Activated CD8-positive, alpha-beta memory T cell treated with anti-CD3 and anti-CD28 coated beads for 48 hours (primary cell): ENCODE measurements at places on chromosomes 12 and 14.

DNA sequence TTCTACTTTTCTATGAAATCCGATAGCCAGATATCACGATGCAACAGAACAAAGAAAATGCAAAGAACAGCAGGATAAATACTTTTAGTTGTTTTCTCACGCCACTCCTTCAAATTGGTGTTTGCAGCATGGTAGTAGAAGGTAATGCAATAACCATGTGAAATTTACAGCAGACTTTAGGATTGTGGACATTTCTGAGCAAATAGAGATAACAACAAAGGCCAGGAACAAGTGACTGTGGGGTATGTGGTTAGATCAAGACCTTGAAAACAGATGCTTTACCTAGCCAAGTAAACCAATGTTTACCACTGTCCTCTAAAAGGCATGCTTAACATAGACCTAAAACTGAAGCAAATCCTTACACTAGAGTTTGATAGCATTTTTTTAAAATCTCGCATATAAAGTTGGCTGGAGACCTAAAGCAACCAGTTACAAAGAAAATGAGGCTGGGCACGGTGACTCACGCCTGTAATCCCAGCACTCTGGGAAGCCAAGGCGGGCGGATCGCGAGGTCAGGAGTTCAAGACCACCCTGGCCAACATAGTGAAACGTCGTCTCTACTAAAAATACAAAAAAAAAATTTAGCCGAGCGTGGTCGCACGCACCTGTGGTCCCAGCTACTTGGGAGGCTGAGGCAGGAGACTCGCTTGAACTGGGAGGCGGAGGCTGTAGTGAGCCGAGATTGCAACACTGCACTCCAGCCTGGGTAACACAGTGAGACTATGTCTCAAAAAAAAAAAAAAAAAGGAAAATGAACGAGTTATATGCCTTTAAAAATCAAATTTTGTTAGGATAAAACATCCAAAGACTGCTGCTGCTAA lies 123.2 kb upstream of the FOXN3 start:
- DNase-seq, result no peak

DNA sequence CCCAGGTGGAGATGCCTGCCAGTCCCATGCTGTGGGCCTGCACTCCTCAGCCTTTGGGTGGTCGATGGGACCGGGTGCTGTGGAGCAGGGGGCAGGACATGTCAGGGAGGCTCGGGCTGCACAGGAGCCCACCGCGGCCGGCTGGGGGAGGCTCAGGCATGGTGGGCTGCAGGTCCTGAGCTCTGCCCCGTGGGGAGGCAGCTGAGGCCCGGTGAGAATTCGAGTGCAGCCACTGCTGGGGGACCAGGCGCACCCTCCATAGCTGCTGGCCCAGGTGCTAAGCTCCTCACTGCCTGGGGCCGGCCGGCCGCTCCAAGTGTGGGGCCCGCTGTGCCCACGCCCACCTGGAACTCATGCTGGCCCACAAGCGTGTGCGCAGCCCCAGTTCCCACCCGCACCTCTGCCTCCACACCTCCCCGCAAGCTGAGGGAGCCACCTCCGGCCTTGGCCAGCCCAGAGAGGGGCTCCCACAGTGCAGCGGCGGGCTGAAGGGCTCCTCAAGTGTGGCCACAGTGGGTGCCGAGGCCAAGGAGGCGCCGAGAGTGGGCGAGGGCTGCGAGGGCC lies 49.6 kb downstream of the DACT1 start:
- DNase-seq, result no peak

GRCh38 chr12:92665496-92665895 lies 37.3 kb upstream of the PLEKHG7 start:
- DNase-seq, result no peak

GRCh38 chr12:114817571-114818425 lies 133.8 kb upstream of the TBX3 start:
- DNase-seq, result no peak

- DNase-seq, result no peak
Observed at GRCh38 chr12:17235996-17236395, 630.0 kb upstream of the LMO3 start.

DNA sequence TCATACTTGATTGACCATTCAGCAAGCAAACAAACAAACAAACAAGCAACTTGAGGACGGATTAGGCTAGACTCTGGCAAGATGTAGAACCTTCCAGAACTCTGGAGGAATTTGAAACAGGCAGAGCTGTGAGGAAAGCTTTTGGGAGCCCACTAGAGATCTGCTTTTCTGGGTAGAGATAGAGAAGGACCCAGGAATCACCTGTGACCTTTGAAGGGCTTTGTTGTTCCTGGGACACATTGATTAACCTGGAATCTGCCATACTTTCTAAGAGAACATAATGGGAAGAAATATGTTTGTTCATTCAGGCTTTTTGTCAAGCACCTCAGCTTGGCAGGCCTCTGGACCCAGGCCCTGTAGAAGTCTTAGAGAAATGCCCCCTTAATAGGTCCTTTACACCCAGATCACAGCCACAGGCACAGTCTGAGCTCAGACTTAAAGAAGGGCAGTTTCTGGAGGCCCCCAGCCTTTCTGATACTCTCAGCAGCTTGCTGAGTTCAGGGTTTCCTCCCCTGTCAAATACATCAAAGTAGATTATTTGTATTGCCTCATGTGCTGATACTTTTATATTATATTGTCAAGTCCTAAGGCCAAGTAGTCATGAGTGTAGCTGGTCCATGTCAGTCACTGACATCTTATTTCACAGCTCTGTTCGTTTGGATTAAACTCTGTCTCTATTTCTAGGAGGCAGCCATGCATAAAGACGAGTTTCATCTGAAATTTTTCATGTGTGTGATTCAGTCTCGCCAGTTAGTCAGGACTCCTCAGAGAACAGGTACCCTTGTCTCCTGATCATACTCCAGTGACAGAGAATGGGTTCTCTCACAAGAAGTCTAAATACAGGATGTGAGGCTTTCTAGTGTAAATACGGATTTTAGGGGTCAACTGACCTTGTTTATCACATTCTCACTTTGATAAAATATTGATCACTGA lies 1.1 kb upstream of the SENP1 start:
- DNase-seq, result no peak

- no peak for DNase-seq
Observed at GRCh38 chr12:26287671-26288381, 92.5 kb downstream of the SSPN start.

DNA sequence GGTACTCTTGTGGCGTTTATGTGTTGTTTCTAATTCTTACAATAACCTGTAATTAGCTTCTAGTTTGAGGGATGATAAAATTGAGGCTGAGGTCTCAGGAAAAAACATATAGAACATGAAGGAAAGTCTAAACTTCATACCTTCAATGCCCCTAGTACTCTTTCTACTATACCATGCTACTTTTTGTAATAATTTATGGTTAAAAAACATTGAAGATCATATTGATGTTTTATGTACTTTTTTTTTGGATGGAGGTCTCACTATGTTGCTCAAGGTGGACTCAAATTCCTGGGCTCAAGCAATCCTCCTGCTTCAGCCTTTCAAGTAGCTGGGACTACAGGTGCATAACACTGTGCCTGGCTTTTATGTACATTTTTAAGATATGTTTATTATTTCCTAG lies 13.8 kb downstream of the G2E3 start:
- no peak for DNase-seq

DNA sequence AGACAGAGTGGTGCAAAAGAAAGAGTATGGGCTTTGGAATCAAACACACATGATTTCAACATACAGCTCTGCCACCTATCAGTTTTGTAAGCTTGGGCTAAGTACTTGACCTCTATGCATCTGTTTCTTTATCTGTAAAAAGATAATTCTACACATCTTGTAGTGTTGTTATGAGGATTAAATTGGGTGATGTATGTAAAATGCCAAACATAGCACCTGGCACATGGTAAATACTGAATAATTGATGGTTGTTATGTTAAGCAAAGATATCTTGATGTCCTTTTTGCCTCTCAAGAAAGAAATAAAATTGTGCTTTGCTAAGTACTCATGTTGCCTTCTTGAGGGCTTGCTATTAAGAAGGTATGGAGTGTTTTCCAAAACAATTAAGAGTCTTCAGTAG lies 2.3 kb upstream of the CSRP2 start:
- DNase-seq, result no peak

- no peak for DNase-seq
Observed at GRCh38 chr14:56143025-56143424, 24.8 kb downstream of the PELI2 start.

- DNase-seq, result no peak
Observed at GRCh38 chr12:123854918-123855317, 92.8 kb downstream of the DNAH10 start.

GRCh38 chr14:99860219-99860618 lies 67.0 kb downstream of the EML1 start:
- DNase-seq, result no peak

DNA sequence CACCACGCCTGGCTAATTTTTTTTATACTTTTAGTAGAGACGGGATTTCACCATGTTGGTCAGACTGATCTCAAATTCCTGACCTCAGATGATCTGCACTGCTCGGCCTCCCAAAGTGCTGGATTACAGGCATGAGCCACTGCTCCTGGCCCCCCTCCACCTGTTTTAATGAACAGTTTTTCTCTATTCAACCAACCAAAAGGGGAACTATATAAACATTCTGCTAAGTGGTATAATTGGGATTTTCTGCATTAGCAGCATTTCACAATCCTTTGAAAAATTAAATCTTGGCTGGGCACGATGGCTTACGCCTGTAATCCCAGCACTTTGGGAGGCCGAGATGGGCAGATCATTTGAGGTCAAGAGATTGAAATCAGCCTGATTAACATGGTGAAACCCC lies 44.8 kb downstream of the KNTC1 start:
- no peak for DNase-seq

- no peak for DNase-seq
Observed at GRCh38 chr12:121860257-121860656, 1.6 kb upstream of the HPD start.

- no peak for DNase-seq
Observed at GRCh38 chr12:79873201-79873600, 61.7 kb downstream of the PPP1R12A start.

DNA sequence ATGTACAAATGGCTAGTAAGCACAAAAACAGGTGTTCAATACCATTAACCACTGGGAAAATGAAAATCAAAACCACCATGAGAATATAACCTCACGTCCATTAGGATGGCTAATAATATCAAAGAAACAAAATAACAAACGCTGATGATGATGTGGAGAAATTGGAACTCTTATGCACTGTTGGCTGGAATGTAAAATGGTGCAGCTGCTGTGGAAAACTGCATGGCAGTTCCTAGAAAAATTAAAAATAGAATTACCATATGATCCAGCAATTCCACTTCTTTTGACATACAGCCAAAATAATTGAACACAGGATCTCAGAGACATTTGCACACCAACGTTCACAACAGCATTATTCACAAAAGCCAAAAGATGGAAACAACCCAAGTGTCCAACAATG lies 51.5 kb downstream of the TMPRSS12 start:
- DNase-seq, result no peak

- no peak for DNase-seq
Observed at GRCh38 chr12:120181991-120182631, 12.4 kb downstream of the GCN1 start.

GRCh38 chr14:89635615-89636014 lies 218.6 kb upstream of the FOXN3 start:
- DNase-seq, result no peak

DNA sequence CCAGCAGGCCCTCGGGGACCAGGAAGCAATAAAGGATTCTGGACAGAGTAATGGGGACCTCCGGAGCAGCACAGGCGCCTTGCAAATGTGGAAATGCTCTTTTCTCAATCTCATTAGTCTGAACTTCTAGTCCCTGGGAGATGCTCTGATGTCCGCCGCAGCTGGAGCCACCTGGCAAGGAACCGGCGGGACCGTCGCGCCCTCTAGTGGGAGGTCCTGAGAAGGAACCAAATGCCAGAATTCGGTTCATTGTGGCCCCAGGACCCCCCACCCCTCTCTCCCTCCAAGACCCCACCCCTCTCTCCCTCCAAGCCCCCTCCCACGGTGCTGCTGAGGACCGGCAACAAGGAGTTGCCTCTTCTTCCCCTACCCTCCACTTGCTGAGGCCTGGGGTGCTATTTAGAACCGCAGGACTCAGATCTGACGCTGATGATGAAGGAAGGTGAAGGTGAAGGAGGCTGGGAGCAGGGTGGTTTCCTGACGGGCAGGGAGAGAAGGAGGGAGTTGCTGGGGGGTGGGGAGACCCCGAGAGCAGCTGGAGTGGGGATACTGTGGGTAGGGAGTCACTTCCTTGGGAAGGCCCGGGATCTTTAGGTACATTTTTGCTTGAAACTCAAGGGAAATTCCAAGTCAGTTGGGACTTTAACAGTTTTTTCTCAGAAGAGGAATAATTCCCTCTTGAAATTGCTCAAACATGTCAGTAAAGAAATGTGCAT lies 42.5 kb downstream of the SMIM41 start:
- DNase-seq, result peak; percentile 64

- no peak for DNase-seq
Observed at GRCh38 chr12:53952335-53952694, 2.4 kb upstream of the HOXC12 start.

DNA sequence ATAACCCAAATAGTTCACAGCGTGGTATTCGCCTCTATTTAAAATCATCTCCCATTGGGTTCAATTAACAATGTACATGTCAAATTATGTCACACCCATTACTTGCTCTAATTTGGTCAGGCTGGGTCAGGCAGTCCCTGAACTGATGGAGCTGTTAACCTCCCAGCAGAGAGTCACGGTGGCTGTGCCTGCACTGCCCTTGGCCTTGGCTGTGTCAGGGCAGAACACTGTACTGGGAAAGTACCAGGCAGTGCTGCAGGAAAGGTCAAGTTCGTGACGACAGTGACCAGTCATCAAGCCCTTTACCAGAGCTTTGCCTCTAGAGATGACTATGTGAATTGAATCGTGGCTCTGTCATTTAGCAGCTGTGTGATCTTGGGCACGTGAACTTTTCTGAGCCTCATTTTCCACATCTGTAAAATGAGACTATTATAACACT lies 100.0 kb downstream of the ARF6 start:
- DNase-seq, result no peak

DNA sequence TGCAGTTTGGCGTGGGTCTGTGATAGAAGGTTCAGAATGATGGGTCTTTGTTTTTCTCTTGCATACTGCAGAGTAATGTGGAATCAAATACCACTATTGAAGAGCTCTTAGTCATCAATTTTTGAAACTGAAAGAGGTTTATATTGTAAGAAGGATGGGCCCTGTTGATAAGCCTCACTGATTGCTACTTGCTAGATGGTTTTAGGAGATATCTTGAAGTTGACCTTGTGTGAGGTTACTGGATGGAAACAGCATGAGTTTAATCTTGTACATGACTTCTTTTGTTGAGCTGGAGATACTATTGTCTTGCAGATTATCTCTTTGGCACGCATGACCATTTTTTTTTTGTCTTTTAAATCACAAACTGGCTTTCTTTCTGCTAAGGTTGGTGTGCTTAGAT lies 13.8 kb downstream of the BICD1 start:
- DNase-seq, result no peak
